ENCODE measurements at places on chromosomes 11 and 22.
A peak's percentile ranks its signal among the peaks of the same experiment; 100 is the strongest.

DNA sequence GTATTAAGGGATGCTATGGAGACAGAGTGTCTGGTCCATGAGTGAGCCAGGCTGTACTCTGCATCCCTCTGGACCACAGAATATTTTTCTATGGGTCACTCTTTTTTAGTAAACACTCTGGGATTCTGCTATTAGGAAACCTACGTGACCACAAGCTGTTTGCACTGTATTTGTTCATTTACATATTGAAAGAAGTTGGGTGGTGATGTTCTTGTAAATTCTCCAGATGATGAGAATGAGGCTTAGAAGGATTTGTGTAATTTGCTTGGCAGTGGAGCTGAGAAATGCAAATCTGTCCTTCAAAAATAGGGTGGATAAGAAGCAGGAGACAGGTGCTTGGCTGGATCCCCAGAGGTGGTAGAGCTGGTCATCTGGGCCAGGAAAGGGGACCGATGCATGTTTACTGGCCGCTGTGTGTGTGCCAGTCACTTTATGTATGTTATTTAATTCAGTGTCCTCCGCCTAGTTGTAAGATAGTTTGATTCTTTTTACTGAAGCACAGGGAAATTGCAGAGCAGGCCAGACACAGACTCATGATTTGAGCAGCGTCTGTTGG is 63.7 kb upstream of the HEPHL1 start:
- DNase-seq = no peak

- DNase-seq = no peak
These were observed 42.5 kb downstream of the DENND5A start for GRCh38 chr11:9222654-9223053.

GRCh38 chr22:20291249-20291586 is 23.1 kb upstream of the RTN4R start:
- no peak for DNase-seq

- DNase-seq = peak; percentile 34
These were observed 85.9 kb upstream of the SLC25A18 start for GRCh38 chr22:17477391-17477833.

DNA sequence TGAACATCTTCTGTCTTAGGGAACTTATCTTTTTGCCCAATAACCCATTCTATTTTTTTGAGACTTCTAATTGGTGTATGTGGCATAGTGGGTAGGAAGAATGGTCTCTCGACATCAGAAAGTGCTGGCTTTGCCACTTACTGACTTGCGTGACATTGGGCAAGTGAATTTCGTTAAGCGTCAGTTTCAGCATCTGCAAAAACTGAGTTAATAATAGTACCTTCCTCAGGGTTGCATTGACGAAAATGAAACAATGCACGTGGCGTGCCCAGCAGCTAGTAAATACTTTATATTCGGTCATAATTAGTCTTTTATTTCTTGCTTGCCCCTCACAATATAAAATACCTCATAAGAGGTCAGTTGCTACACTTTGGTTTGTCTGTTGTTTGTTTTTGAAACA is 12.5 kb upstream of the GRIK4 start:
- DNase-seq = no peak

- DNase-seq = no peak
These were observed 6.3 kb downstream of the SHANK3 start for GRCh38 chr22:50678651-50679521.

DNA sequence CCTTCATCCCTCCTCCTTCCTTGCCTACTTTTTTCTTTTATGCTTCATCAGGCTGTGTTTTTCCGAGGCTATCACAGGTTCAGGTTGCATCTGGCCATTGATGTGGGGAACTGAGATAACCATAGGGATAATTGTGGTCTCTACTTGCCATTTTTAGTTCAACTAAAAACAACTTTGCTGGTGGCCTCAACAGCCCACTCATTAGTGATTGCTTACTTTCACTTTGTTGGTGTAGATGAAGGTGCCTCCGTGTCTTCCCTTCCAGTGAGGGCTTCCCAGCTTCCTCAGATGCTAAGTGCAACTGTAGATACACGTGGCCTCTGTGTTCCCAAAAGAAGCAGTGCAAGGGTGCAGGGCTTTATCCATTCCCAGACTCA is 35.0 kb downstream of the KCNJ1 start:
- no peak for DNase-seq

GRCh38 chr11:114779189-114779588 is 100.9 kb downstream of the NXPE2 start:
- no peak for DNase-seq

DNA sequence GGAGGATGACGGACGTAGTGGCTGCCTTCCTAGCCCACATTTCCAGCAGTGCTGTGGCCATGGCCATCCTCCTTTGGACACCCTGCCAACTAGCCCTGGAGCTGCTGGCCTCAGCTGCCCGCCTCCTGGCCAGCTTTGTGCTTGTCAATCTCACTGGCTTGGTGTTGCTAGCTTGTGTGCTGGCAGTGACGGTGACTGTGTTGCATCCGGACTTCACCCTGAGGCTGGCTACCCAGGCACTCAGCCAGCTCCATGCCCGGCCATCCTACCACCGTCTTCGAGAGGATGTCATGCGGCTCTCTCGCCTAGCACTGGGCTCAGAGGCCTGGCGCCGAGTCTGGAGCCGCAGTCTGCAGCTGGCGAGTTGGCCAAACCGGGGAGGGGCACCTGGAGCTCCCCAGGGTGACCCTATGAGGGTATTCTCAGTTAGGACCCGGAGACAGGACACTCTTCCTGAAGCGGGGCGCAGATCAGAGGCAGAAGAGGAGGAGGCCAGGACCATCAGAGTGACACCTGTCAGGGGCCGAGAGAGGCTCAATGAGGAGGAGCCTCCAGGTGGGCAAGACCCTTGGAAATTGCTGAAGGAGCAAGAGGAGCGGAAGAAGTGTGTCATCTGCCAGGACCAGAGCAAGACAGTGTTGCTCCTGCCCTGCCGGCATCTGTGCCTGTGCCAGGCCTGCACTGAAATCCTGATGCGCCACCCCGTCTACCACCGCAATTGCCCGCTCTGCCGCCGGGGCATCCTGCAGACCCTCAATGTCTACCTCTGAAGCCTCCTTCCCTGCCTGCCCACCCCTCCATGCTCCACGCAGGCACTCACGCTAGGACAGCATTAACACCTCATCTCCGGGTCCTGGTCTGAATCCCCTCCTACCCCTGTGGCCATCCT is 1.6 kb downstream of the RNF26 start:
- DNase-seq = no peak

GRCh38 chr11:80495116-80495515 is 1054.3 kb upstream of the TENM4 start:
- DNase-seq = no peak

- no peak for DNase-seq
These were observed 2.5 kb upstream of the STK33 start for GRCh38 chr11:8596504-8597046.

DNA sequence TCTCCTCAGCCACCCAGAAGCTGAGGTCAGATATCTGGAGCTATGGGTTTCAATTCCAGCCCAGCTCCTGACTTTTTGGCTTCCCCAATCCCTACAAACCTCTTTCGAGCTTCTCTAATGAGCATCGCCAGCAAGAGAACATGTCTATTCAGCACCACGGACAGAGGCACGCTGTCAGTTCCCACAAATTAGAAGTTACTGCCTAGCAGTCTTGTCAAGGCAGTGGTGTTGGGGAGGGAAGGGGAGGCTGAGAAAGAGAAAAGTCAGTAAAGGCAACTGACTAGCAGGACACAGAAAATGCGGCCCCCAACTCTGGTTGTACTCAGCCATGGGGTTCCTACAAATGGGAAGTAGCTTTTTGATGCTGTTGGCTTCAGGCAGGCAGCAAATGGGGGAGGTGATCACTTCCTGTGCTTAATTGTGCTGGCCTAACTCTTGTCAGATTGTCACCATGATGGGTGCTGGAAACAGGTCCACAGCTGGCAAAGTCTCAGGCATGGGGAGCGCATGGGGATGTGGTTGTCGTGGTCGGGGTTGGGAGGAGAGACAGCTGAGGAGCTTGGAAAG is 205.9 kb downstream of the ST3GAL4 start:
- DNase-seq = peak; percentile 57

DNA sequence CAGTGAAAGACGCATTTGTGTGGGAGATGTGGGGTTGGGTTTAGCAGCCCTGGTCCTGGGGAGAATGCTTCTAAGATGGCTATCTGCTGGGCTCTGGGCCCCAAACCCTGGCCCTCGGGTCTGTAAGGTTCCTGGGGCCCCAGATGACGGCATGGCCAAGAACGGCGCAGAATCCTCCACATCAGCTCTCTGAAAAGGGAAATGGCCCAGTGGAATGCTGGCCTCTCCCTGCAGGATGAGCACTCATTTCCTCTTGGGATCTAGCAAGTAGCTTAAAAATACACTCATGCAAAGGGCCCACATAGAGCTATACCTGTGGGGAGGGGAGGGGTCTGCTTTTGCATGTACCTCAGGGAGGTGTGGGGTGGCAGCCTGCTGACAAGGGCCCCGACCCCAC is 37.5 kb upstream of the LINC01488 start:
- DNase-seq = peak; percentile 62

- DNase-seq = peak; percentile 28
These were observed 8.3 kb upstream of the C22orf39 start for GRCh38 chr22:19455585-19456370.

GRCh38 chr22:28882545-28882877 is 861 bp upstream of the ZNRF3 start:
- DNase-seq = no peak

- peak; percentile 90 for DNase-seq
These were observed 42.2 kb upstream of the FBLN1 start for GRCh38 chr22:45460288-45461109.

- peak; percentile 55 for DNase-seq
These were observed 771.5 kb downstream of the DLG2 start for GRCh38 chr11:84855508-84856245.

DNA sequence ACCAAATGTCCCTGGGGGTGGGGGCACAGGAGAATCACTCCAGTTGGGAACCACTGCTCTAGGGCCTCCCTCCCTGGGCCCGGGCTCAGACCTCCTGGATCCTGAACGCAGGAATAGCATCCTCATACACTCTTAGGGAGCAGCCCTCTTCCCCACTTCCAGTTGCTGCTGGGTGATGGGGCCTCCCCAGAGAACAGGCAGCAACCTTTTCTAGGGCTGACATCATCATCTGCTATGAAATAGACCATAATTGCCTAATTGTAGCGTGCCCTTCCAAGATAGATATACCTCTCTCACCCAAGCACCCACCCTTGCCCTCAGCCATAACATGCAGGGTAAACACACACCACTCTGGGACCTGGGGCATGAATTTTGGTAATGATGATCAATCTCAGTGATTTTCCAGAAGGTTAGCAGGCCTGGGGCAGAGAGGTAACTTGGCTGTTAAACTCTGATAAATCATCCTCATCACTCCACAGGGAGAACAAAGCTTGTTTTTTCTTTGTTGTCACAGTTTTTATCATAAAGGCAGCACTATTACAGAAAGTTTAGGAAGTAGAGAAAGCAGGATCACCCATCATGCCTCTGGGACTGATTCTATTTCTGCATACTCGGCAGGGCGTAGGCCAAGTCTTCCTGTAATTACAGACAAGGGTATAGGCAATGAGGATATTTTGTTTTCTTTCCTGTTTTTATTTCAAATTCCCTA is 88.3 kb upstream of the PRDM11 start:
- no peak for DNase-seq

- DNase-seq = no peak
These were observed 673 bp upstream of the SCUBE2 start for GRCh38 chr11:9092072-9092471.

- peak; percentile 56 for DNase-seq
These were observed 92.7 kb downstream of the COMMD9 start for GRCh38 chr11:36196411-36196998.

DNA sequence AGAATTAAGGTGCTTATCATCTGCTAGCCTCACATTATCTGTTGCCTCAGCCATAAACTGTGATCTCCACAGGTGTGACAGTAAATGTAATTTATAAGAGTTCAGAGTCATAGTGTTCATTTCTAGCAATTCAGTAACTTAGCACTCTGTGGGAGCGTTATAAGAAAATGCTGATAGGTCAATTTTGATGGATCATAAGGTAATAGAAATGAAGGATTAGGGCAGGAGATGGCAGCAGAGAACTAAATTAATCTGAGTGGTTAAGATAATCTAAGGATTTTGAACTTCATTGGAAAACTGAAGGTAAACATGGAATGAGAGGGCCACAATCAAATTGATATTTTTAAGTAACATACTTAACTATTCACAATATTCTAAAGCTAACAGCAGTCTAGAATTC is 26.5 kb upstream of the SLC22A9 start:
- DNase-seq = no peak
